CD4-positive, alpha-beta T cell treated with Interleukin-4 for 4 hours (primary cell): ENCODE measurements at places on chromosomes 1 and 21.

DNA sequence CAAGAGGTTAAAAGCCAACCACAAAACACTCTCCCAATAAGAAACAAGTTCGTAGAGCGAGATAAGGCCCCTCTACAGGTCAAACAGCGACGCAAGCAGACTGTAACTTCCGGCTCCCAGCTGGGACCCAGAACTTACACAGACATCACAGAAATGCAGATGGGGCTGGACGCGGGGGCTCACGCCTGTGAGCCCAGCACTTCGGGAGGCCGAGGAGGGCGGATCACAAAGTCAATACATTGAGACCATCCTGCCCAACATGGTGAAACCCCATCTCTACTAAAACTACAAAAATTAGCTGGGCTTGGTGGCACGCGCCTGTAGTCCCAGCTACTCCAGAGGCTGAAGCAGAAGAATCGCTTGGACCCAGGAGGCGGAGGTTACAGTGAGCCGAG lies 11.1 kb downstream of the CCNL2 start:
- DNase-seq: no peak

- DNase-seq: no peak
Measured at GRCh38 chr1:201127755-201128455, 921 bp upstream of the ASCL5 start.

- no peak for DNase-seq
Measured at GRCh38 chr1:180228648-180229482, 1.2 kb upstream of the LHX4 start.

GRCh38 chr1:58592522-58593134 lies 15.6 kb upstream of the TACSTD2 start:
- no peak for DNase-seq

GRCh38 chr1:70627910-70628309 lies 216.8 kb downstream of the CTH start:
- DNase-seq: no peak

- DNase-seq: no peak
Measured at GRCh38 chr1:228900099-228900885, 165.0 kb downstream of the RHOU start.

GRCh38 chr1:193036337-193037047 lies 22.7 kb downstream of the UCHL5 start:
- no peak for DNase-seq

GRCh38 chr21:35861661-35862060 lies 198.7 kb downstream of the SETD4 start:
- no peak for DNase-seq

DNA sequence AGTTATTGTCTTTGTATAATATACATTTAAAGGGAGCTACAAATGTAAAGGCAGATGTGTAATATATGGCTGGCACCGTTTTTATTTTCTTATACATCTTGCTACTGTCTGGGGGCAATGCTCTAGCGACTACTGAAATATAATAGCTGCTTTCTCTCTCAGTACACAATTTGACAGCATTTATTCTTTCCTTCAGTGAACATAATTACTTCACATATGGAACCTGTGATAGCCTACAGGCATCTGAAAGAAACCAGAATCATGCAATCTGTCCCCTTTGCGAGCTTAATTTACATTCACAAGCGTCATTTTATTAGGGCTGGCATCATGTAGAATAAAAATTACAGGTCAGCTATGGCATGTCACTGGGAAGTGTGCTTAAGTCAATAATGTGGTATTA lies 557.5 kb upstream of the PTBP2 start:
- DNase-seq: no peak

GRCh38 chr1:27525296-27526272 lies 35.6 kb upstream of the WASF2 start:
- peak; percentile 37 for DNase-seq

DNA sequence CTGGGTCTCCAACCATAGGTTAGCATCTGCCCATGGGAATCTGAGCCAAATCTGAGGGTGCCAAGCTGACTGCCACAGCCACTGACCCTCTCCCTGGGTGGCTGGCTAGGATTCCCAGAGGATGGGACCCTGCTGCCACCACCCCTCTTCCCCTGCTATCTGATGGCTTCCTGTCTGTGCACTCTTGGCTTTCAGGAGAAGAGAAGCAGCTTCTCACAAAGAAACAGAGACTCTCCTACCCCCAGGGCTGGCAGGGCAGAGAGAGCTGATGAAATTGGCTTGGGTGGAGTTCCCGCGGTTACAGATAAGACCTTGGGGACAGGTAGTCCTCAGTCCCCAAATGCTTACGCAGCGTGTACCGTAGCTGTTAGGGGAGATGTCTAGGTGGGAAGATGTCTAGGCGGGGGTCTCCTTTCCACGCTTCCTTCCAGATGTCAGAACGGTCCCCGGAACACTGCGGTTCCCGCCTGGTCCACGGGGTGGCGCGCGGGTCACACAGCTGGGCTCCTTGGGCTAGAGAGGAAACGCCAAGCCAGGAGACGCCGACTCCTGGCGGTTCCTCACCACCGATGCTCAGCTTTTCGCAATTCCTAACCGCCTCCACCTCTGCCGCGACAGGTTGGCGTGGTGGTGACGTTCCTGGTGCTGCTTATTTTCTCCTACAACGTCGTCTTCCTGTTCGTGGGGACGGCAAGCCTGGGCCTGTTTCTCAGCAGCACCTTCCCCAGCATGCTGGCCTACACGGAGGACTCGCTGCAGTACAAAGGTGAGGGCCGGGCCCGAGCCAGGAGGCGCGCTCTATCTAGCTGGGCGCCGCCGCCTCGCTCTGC lies 40.1 kb downstream of the ELK4 start:
- DNase-seq: peak; percentile 82

- DNase-seq: no peak
Measured at GRCh38 chr1:244952280-244952933, 88.1 kb upstream of the HNRNPU start.
